Hematopoietic multipotent progenitor cell treated with erythropoietin and hydrocortisone succinate and interleukin-3 and kit ligand, for 4 days (in vitro differentiated cells): ENCODE measurements at places on chromosomes 3 and 15.
A peak's percentile ranks its signal among the peaks of the same experiment; 100 is the strongest.

DNA sequence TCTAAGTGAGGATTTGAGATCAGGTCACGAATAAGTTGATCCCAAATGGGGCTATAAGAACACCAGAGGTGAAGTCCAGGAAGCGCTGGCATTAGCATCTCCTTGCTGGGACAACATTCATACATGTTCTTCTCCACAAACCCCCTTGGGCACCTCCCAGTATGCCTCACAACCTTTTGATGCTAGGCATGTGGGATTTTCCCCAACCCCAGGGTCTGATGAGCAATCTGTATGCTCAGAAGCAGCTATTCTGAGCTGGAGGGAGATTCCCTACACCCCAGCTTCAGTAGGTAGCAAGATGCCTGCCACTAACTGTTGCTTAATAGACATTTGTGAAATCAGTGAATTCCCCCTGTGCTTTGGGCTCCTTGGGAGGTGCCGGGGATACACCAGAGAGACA, 32.2 kb downstream of the SLC6A11 start:
- DNase-seq, result no peak

DNA sequence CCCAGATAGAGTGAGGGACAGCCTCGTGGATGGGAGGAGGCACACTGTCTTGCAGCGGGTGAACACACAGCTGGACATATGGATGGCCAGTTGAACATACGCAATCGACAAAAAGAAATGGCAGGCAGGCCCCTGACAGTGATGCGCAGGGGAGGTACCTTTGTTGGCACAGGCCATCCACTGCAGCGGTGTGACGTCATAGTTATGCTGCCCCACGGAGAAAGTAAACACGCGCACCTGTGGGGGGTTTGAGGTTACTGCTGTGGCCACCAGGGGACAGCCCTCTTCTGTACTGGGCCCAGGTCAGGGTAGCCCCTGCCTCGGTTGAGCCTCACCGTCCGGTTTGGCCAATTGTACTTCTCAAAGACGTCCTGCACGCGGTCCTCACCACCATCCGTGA, 19.4 kb upstream of the TMEM115 start:
- DNase-seq, result no peak

DNA sequence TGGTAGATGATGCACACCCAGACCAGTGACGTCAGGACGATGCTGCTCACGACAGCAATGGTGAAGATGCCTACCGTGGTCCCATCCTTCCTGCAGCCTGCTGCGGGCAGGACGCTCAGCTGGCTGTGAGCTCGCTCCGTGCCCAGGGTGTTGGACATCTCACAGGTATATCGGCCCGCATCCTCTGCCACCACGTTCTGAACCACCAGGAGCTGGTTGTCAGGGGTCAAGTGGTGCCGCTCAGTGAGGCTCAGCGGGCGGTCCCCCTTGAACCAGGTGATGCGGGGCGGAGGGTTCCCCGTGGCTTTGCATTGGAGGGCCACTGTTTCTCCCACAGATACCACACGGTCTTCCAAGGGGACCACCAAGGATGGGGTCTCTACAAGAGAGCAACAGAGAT, 117.8 kb downstream of the LRIG1 start:
- DNase-seq, result no peak

- peak; percentile 11 for DNase-seq
Observed at GRCh38 chr3:150216041-150216811, 191.9 kb upstream of the TSC22D2 start.

GRCh38 chr15:101560722-101561583, 71.4 kb upstream of the PCSK6 start:
- DNase-seq, result no peak

DNA sequence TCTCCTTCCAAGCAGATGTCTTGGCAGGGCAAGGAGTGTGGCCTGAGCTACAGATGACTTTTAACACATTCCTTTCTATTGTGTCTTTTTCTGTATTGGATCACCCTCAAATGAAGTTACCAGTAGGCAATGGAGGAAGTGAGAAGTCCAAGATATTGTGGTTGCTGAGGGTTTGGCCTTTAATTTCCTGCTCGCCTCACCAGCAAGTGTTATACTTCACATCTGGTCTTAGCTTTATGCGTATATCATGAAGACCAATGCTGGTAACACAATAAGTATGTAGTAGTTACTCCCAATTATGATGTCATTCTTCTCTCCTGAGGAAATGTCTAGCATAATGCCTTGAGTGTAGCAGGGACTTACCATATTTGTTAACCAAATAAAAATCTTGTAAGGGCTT, 179.9 kb downstream of the ZIC1 start:
- DNase-seq, result no peak

- DNase-seq, result no peak
Observed at GRCh38 chr3:181075098-181075497, 85.6 kb upstream of the DNAJC19 start.

- DNase-seq, result peak; percentile 93
Observed at GRCh38 chr15:48331796-48332641, 790 bp downstream of the DUT start.

- DNase-seq, result no peak
Observed at GRCh38 chr3:9955611-9956352, 3.6 kb upstream of the PRRT3 start.

DNA sequence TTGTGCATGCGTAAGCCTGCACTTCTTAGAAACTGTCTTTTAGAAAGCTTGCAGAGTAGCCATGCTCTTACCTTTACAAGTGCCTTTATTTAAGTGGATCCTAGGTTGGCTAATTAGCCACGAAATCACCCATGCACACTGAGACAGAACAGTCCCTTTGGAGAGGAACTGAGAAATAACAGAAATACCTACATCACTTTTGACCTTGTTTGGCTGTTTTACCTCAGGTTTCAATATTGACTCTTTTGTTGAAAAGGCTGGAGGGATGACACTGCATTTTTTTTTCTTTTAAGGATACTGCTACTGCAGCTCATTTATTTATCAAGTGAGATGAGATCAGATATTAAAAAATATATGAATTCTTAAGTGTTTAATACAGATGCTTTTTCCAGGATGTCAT, 155.6 kb upstream of the GOLIM4 start:
- no peak for DNase-seq

- peak; percentile 61 for DNase-seq
Observed at GRCh38 chr3:19931767-19932188, 2.2 kb downstream of the EFHB start.

- DNase-seq, result no peak
Observed at GRCh38 chr3:17090280-17090983, 205.7 kb downstream of the PLCL2 start.

- DNase-seq, result no peak
Observed at GRCh38 chr3:36663666-36664291, 100.6 kb downstream of the DCLK3 start.

- DNase-seq, result no peak
Observed at GRCh38 chr15:32222716-32223115, 180.4 kb downstream of the GOLGA8K start.

DNA sequence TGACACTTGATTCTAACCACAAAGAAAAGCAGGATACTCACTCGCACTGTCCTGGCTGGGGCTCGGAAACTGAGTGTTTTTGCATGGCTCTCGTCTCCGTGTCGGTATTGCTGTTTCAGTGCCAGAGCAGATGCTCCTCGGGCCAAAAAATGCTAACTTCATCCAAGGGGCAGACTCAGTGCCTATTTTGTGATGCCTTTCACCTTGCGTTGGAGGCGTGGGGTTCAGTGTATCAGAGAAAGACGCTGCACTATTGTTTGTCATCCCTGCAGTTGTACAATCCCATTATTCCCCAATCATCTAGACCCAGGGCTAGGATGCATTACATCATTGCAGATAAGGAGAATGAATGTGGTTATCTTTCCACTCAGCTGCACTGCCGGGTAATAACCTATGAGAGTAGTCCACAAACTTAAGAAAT, 1.4 kb downstream of the CACNA2D3 start:
- DNase-seq, result no peak

DNA sequence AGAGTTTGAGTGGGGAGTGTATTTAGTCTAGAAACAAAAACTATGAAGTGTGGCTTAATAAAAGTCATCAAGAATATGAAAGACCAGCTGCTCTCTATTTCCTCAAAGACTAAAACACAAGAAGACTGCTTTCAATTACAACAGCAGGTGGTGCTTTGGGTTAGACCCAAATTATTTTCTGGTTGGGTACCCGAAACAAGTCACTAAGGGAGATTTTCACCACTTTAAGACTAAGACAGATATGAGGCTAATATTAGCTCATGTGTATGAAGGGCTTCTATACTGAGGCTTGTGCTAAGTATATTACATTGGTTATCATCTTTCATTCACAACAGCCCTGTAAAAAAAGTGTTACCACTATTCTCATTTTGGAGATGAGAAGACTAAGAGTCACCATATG, 43.1 kb downstream of the COL8A1 start:
- no peak for DNase-seq

DNA sequence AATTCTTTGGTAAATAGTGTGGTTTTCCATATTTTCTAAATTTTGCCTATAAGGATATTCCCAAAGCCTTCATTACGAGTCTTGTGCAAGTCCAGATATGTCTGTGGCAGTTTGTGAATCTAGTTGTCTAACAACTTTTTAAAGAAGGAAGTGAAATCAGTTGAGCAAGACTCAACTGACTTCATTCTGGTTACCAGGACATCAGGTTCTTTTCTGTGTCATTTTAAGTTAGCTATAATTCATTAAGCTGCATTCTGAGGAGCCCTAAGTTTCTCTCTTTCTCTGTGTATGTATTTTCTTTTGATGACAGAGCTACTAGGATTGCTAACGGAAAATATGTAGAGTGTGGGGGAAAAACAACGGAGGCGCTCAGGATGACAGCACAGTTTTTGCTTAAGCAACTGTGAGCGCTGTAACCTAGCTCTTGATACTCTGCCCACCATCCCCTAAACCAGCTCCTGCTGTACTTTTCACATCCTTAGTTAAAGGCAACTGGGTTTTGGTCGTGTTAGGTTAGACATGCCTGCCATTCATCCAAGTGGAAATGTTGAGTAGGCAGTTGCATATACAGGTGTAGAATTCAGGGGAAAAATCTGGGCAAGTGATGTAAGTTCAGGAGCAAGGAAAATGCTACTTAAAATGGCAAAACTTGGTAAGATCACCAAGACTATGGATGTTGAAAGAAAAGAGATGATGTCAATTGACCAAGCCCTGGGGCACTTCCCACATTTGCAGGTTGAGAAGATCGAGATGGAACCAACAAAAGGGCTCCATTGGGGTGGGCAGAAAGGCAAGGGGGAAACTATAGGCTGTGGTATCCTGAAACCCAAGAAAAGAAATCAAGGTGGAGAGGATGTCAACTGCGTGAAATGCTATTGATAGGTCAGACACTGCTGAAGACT, 9.2 kb downstream of the MFSD1 start:
- peak; percentile 71 for DNase-seq

GRCh38 chr3:130968221-130968620, 58.4 kb downstream of the ASTE1 start:
- no peak for DNase-seq

DNA sequence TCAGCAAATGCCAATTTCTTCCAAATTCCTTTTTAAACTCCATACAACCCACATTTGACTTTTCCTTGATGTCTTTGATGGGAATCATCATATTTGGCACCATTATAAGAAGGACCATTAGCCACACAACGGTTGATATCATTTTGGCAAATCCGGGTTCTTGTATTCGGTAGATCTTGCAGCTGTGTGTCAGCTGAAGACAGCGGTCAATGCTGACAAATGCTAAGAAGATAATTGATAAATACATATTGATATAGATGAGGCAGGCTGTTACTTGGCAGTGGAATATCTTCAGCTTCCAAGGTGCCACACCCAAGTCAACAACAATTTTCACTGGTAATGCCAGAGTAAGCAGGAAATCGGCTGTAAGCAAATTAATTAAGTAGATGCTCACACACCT, 4.2 kb downstream of the GPR171 start:
- no peak for DNase-seq

DNA sequence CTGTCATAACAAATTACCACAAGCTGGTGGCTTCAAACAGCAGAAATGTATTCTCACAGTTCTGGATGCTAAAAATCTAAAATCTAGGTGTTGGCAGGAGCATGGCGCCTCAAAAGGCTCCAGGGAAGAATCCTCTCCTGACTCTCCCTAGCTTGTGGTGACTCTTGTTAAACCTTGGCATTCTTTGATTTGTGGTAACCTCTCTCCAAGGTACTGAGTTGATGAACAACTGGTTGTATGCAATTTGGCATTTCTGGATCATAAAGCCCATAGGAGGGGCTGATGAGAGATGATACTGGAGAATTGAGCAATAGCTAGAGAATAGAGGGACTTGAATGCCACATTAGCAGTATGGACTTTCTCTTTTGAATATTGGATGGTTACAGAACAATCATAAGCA, 821.8 kb downstream of the TBL1XR1 start:
- no peak for DNase-seq

GRCh38 chr3:10778492-10779292, 37.3 kb upstream of the SLC6A11 start:
- DNase-seq, result no peak

DNA sequence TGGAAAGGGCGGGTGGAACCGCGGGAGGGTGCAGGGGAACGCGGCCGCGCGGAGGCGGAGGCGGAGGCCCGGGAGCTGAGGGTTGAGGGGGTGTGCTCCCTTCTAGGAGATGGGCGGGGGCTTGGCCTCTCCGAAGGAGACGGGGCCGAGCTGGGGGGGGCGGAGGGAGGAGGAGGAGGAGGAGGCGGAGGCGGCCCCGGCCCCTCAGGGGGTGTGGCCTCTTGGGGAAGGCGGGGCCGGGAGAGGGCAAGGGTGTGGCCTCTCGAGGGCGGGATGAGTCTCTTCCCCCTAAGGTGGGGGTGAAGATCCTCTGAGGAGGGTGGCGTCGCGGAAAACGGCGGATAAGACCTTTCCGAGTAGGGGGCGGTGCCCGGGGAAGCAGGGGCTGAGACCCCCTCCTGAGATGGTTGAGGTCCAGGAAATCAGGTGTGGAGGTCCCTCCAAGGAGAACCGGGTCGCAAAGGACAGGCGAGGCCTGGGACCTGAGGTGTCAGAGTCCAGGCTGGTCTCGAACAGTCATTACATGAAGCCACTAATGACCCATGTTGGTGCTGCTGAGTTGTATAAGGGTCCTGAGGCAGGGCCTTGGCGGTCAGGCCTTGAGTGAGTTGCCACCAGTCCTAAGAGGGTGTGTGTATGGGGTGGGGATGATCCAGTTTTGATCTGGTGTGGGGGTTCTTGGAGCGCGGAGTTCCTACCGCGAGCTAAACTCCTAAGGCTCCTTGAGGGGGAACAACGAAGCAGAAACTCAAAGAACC, 759 bp downstream of the WDR6 start:
- DNase-seq, result peak; percentile 98

GRCh38 chr3:149203758-149204157, 17.9 kb downstream of the CP start:
- peak; percentile 71 for DNase-seq

DNA sequence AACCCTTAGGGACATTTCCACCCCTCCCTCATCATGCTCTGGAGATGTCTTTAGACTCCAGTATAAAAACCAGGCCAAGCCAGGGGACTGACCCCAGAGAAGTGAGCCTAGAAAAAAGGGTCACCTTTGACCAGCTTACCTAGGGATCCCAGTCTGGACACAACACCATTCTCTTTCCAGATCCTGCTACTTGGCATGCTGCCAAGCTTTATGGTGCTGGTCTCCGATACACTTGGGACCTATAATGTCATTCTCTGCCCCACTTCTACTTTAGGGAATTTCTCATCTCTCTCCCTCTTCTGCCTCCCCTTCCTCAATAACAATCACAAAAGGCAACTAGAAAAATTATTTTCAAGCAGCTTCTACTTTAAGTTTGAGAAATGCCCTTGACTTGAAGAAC, 124.4 kb downstream of the LRRN1 start:
- no peak for DNase-seq

- no peak for DNase-seq
Observed at GRCh38 chr3:12818773-12819172, 22.3 kb downstream of the CAND2 start.
